ENCODE measurements at places on chromosomes 5 and 9.

GRCh38 chr9:80720579-80720978, 968.8 kb downstream of the TLE1 start:
- no peak for DNase-seq

DNA sequence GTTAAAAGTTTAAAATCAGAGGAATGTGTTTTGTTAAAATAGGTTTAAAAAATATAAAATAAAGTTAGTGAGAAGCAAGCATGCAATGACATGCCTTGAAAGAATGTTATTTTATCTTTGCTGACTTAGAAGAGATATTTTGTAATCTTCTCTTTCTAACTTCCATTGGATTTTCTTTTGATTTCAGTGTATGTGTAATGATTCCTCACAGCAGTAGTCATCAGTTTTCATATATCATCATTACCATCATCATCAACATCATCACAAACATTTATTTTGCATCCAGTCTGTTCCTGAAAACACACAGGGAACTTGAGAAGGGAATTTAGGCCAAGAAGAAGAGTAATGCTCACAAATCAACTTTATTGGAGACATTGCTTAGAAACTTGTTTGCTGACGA, 699.6 kb downstream of the TAF11L14 start:
- no peak for DNase-seq

DNA sequence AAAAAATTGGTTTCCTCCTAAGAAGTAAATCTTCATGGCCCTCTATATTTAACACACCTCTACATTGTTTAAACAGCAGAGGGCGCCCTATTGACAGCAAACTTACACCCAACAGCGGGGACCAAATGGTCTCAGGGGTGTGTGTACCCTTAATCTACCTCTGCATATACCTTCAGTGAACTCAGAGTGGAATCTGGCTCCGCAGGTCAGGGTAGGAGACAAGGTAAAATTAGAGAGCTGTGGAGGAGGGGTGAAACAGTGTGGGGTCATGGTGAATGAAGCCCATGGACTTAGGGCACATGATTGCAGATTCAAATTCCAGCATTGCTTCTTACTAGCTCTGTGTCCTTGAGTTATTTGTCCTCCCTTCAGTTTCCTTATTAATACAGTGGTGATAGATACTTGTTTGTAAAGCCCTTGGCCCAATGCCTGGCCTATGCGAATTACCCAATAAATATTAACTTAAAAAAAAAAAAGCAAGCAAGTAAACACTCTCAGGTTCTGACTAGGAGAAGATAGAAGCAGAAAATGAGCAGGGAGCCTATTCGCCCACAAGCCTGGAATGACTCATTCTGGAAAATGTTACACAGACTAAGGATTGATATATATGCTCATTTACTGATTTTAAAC, 122.9 kb downstream of the CAVIN4 start:
- no peak for DNase-seq

GRCh38 chr5:68194386-68194785, 21.2 kb upstream of the PIK3R1 start:
- DNase-seq: no peak

DNA sequence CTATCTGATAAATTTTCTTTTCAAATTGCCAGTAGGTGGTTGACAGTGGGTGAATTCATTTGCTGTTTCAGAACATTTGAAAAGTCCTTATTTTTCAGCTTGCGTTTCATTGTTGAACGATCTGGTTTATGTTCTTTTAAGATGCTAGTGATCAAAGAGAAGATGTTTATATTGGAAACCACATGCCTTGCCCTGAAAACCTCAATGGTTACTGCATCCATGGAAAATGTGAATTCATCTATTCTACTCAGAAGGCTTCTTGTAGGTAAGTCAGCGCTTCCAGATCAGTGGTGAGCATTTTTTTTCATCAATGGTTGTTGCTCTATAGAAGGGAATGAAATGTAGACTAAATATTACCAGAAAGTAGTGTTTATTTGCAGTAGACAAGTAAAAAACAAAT, 16.6 kb upstream of the CAVIN4 start:
- no peak for DNase-seq

- DNase-seq: no peak
These were observed 686 bp upstream of the COL27A1 start for GRCh38 chr9:114154600-114155102.

DNA sequence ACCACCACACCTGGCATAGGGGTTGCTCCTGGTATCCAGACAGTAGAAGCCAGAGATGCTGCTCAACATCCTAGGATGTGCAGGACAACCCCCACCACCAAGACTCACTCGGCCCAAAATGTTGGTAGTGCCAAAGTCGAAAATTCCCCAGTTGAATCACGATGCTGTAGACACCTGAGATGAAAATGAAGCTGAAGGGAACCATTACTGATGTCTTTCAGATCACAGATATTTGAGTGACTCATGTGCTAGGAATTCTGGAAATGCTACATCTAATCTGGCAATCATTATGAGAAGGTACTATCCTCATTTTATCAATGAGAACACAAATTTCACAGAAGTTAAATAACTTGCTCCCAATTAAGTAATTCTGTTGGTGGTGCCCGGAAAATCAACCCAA, 21.0 kb upstream of the UBE2QL1 start:
- no peak for DNase-seq

DNA sequence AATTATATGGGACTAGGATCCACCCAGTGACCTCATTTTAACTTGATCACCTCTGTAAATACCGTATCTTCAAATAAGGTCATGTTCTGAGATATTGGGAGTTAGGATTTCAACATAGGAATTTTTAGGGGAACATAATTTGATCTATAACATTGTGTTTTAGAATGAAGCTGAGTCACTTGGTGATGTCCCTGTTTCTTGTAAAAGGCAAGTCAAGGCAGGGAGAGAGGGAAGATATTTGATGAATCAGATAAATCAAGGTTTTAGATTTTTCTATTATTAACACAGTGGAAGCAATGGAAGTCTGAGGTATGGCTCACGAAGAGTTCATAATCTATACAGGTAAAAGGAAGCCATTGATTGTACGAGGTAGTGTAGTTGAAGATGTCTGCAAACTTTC, 11.8 kb upstream of the GPR151 start:
- DNase-seq: no peak

- DNase-seq: no peak
These were observed 28.8 kb upstream of the RASGRF2 start for GRCh38 chr5:80931411-80931810.

- DNase-seq: no peak
These were observed 264.1 kb downstream of the CD180 start for GRCh38 chr5:66932457-66932856.

GRCh38 chr9:91536211-91536691, 112.6 kb upstream of the NFIL3 start:
- DNase-seq: no peak

GRCh38 chr5:192970-193831, 1.9 kb downstream of the LRRC14B start:
- DNase-seq: no peak

DNA sequence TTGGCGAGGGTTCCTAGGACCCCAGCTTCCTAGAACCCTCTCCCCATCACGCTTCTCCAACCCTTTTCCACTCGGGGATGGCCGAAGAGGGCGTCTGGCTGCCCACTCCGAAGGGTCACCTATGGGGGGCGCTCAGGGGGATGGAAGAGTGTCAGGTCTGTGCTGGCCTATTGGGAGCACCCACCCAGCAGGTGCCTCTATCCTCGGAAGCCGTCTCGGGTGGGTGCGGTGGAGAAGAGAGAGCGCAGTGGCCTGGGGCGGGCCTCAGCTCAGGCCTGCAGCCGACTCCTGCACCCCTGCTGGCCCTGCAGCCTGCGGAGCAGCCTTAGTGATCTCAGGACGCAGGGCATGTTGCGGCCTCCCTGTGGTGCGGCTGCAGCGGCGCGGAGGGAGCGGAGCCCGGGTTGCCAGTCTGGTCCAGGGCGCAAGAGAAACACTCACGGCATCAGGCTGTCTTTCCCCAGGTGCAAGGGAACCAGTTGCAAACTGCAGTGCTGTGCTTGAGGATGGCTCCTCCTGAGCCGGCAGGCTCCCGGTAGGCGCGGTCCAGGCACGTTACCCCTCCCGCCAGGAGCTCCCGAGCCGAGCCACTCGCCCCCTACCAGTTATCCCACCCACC, 1.5 kb upstream of the IRX2 start:
- DNase-seq: no peak

- no peak for DNase-seq
These were observed 7.7 kb downstream of the PALM2AKAP2 start for GRCh38 chr9:109787735-109788134.

GRCh38 chr9:127717766-127718165, 1.9 kb downstream of the TTC16 start:
- no peak for DNase-seq

- DNase-seq: no peak
These were observed 24.9 kb upstream of the NEURL1B start for GRCh38 chr5:172616136-172616535.

DNA sequence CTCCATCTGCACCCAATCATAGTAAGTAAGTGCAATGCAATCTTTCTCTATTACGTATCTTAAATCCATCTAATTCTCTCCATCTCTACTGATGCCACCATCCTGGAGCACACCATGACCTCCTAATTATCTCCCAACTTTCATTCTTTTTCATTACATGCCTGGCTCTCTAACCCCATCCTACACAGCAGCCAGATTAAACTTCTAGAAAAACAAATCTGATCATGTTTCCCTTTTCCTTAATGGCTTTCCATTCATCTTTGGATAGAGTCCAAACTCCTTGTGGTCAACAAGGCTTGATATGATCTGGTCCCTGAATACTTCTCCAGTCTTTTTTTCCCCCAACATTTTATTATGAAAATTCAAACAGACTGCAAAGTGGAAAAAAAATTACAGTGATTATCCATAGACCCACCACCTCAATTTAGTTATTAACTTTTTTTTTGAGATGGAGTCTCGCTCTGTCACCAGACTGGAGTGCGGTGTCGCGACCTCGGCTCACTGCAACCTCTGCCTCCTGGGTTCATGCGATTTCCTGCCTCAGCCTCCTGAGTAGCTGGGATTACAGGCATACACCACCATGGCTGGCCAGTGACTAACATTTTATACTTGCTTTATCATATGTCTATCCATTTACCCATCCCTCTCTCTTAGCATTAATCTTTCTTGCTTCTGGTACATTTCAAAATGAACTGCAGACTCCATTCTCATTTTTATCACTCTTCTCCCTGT, 5.2 kb downstream of the PPP2R2B start:
- DNase-seq: no peak

GRCh38 chr5:59065554-59065953, 482.7 kb downstream of the RAB3C start:
- DNase-seq: no peak

- DNase-seq: no peak
These were observed 164.5 kb downstream of the ZNF608 start for GRCh38 chr5:124581738-124582560.

DNA sequence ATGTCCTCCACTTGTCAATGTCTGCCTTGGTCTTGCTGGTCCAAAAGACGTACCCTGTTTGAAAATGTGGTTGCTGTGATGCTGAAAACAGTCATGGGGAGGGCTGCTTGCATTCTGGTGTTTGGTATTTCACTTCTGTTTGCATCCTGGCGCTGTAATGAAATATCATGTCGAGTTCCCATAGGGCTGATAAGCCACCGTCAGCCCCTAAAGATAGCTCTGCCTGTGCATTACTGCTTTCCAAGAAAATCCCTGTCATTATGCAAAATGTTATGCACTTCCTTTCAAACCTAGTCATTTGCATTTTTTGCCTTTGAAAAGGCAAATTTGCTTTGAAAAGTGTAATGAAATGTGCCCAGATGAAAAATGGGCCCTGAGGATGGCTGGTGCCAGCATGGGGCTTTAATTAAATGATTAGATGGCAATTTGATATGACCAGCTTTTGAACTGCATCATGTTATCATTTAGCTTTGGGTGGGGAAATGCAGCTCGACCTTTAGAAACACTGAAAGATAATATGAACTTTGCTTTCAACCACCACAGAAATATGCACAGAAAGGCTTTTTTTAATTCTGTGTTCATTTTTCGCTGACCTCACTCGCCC, 374.4 kb upstream of the SGCD start:
- DNase-seq: no peak

DNA sequence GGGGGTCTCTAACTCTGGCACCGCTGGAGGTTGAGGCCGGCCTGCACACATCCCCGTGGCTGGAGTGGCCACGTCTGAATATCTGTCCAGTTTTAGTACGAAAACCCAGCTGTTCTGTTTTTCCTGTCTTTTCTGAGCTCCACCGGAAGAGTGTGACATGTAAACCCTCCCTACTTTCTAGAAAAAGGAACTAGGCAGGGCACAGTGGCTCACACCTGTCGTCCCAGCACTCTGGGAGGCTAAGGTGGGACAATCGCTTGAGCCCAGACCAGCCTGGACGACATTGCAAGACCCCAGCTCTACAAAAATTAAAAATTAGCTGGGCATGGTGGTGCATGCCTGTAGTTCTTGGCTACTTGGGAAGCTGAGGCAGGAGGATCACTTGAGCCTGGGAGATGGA, 8.2 kb upstream of the PHYKPL start:
- DNase-seq: no peak

DNA sequence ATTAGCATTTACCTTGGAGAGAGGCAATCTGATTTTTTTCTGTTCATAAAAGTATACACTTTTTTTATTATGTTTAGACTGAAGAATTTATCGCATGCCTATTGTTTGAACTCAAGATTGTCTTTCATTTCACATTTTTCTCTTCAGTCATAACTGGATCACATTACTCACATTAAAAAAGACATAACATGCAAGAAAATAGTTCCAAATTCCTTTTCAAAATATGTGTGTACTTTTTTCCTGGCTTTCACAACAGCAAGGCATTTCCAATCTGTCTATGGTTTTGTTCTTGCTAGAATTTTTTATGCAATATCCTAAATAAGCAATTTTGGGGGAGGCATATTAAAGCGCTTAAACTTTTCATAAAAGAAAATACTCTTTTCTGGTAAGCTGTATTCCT, 21.2 kb downstream of the FTMT start:
- no peak for DNase-seq

DNA sequence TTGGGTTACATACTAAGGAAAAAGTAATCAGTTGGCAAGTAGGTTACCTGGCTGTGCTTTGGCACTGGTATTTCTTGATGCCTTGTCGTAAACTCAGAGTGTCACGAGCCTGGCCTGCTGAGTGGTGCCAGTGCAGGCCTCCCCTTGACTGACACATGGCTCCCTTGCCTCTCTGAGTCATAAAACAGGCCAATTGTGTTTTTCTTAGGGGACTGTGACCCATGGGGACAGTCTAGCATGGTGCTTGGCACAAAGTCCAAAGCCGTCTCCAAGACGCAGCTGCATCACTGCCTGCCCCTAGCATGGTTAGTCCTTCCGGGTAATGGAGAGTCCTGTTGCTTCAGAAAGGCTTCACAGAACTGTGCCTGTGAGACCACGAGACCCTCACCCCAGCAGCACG, 132.5 kb downstream of the MVB12B start:
- DNase-seq: no peak
